ENCODE measurements at places on chromosomes 11 and 22.

GRCh38 chr11:44308256-44308922 lies 1.6 kb downstream of the ALX4 start:
- DNase-seq = no peak

GRCh38 chr11:32385998-32386397 lies 49.3 kb downstream of the WT1 start:
- DNase-seq = no peak

DNA sequence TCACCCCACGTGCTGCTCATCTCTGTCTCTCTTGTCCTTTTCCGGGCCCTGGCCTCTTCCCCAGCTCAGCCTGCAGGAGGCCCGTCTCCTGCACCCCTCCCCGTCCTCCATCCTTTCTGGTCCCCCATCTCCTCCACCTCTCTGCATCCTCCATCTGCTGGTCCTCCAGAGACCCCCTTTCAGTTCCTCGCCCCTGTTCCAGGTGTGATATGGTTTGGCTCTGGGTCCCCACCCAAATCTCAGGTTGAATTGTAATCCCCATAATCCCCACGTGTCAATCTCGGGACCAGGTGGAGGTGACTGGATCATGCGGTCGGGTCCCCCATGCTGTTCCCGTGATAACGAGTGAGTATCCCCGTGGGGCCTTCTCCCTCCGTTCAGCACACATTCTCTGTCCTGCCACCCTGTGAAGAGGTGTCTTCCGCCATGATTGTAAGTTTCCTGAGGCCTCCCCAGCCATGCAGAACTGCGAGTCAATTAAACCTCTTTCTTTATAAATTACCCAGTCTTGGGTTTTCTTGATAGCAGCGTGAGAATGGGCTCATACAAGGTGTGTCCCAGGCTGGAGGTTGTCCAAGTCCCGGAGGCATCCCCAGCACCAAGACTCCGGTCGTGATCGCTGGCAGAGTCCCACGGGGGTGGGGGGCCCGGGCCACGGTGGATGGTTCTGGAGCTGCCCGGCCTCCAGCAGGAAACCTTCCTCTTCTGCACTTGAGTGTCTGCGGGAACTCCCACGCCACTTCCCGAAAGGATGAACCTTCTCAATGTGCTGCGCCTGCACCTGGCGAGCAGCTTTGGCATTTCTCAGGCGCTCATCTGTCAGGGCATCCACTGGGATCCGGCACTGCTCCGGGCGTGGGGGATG lies 29.0 kb upstream of the TOLLIP start:
- DNase-seq = no peak

GRCh38 chr11:2213890-2214526 lies 42.4 kb upstream of the TH start:
- no peak for DNase-seq

- DNase-seq = no peak
These were observed 44.0 kb upstream of the SLC1A2 start for GRCh38 chr11:35463331-35463751.

- DNase-seq = no peak
These were observed 20.5 kb upstream of the FSHB start for GRCh38 chr11:30210357-30210756.

- no peak for DNase-seq
These were observed 83.3 kb upstream of the ANO3 start for GRCh38 chr11:26248661-26249060.

- no peak for DNase-seq
These were observed 17.7 kb downstream of the ELFN2 start for GRCh38 chr22:37409459-37410050.

- DNase-seq = no peak
These were observed 160.3 kb downstream of the BBOX1 start for GRCh38 chr11:27200779-27201453.

- no peak for DNase-seq
These were observed 49.5 kb upstream of the RRM1 start for GRCh38 chr11:4044976-4045646.

DNA sequence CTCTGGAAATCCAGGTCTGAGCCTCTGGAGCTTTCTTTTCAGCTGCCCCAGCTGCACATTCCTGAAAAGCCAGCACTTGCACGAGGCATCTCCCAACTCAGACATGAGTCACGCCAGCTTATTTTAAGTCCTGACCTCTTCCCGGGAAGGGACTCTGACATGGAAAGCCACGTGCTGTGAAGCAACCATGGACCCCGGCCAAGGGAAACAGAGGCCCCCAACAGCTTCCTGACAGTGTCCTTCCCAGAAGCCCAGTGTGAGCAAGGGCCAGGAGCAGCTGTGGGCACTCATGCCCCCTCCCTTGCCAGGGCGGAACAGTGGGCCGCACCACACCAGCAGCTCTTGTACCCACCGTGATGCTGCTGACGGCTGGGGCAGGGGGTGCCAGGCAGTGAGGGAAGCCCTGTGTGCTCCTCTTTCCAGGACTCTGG lies 118.8 kb upstream of the CADM1 start:
- no peak for DNase-seq

DNA sequence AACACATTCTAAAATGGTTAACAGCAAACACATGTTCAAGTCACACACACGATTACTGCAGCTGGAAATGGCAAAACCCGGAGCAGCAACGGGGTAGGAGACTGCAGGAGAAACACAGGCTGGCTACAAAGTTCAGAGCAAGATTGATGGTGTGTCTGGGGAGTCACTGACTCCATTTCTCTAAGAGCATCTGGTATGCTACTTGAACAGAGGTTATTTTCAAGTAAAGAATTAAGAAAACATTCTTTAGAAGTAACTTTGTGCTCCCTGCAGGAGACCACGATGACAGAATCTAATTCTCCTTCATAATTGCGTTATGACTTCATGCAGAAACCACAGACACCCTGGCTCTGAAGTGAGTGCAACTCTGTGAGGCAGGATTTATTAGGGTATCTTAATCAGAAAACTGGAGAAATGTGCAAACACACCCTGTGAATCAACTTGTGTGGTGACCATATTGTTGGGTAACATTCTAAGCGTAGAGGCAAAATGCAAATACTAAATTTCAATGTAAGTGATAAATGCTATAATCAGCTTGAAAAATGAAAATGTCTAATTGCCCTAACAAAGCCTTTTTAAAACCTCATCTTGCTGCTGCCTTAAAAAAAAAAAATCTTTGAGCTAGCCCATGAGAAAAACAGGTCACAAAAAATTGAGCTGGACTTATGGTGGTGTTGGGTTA lies 303.0 kb downstream of the CADM1 start:
- DNase-seq = no peak

GRCh38 chr11:128963744-128964325 lies 21.2 kb upstream of the TP53AIP1 start:
- peak; percentile 4 for DNase-seq

GRCh38 chr11:80960381-80961029 lies 1519.7 kb upstream of the TENM4 start:
- DNase-seq = no peak

DNA sequence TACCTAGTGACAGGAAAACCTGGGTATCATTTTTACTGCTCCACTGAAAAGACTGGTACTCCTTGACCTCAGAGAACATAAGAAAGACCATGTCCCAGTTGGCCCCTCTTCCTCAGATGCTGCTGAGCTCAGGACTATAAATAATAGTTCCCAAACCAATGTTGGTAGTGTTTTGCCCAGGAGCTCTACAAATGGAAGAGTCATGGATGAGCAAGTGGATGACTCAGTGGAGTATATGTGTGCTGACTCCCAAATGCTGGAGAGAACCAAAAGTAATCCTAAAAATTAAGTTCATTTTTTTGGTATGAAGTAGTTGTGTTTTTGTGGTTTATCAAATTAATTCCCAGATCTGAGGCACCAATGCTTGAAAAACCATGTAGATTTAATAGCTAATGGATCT lies 482.0 kb downstream of the KCNA4 start:
- no peak for DNase-seq

DNA sequence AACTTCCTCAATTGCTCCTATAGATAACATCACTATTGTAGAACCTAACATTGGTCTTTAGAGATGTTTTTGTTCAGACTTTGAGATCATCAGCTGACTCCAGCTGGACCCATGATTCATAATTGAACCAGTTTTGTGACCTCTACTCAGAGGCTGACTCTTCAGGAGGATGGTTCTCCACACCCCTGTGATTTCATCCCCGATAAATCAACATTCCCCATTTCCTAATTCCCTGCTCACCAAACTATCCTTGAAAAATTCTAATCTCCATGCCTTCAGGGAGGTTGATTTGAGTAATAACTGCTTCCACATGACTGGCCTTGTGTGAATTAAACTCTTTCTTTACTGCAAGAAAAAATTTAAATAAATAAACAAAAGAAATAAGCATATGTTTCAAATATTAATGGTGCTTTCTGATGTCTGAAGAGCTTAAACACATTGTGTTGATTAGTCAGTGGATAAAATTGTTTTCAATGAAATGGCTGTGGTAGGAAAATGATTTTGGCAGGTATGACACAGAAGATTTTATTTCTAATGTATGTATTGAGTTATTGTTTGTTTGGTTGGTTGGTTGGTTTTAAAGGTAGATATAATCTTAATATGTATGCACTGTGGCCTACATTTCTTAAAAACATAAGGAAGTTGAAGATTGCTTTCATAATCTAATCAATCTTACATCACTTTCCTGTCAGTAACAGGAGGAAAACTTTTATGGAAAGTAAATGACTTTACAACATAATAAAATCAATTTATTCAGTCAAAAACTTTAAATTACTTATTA lies 427.9 kb upstream of the CCDC179 start:
- DNase-seq = no peak

GRCh38 chr11:35911013-35911412 lies 32.8 kb upstream of the LDLRAD3 start:
- no peak for DNase-seq

DNA sequence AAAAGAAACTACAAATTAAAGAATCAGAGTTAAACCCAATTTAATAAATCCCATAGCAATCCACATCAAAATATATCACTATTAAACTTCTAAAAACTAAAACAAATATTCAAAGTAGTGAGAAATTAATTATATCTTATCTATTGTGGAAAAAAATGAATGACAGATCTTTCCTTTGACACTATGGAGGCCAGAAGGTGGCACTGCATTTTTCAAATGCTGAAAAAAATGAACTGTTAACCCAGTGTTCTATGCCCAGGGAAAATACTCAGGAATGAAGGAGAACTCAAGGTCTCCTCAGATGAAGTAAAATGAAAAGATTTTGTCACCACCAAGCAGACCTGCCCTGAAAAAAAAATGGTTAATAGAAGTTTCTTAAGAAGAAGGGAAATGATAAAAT lies 27.7 kb downstream of the TYR start:
- no peak for DNase-seq

GRCh38 chr22:40726514-40726913 lies 47.2 kb downstream of the MCHR1 start:
- DNase-seq = no peak

DNA sequence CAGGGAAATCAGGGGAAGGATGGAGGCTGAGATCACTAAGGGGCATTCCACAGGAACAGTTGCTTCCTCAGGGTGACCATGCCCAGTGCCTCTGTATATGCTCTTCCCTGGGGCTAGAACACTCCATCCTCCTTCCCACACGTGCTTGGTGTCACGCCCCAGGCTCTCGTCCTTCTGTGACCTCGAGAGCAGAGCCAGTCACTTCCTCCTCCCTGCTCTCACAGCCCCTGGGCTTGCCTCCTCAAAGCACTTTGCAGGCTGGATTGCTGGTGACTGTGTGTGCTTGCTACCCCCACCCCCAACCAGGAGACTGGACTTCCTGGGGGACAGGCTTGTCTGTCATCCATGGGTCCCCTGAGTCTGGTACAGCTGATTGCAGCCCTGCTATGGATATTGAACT lies 56.5 kb upstream of the AMPD3 start:
- DNase-seq = no peak

DNA sequence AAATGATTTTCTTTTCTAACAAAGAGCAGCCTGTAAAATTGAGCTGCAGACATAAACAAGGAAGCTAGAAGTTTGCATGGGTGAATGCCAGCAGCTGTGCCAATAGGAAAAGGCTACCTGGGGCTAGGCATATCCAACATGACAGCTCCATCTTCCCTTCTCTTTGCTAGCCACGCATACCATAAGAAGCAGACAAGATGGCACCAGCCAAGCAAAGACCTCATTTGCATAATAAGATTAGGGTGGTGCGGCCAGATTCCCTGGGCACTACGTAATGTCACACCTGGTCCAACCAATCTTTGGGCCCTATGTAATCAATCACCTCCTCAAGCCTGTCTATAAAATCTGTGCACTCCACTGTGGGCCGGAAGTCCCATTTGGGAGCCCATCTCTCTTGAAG lies 108.3 kb downstream of the SWAP70 start:
- no peak for DNase-seq

GRCh38 chr11:94025690-94026394 lies 4.7 kb downstream of the HEPHL1 start:
- no peak for DNase-seq

DNA sequence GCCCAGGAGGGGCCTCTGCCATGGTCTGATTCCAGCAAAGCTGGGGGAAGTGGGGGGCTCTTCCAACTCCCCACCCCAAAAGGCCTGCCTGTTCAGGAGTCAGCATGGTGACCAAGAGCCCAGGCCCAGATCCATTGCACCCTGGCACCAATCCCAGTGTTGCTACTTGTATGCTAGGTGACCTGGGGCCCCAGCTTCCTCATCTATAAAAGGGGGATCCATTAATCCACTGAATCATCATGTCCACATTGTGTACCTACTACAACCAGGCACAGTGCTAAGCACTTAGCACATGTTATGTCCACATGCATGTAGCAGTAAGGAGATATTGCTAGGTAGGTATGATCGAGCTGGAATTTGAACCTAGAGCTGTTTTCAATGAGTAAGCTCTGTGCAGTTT lies 2.0 kb downstream of the SYT12 start:
- no peak for DNase-seq

DNA sequence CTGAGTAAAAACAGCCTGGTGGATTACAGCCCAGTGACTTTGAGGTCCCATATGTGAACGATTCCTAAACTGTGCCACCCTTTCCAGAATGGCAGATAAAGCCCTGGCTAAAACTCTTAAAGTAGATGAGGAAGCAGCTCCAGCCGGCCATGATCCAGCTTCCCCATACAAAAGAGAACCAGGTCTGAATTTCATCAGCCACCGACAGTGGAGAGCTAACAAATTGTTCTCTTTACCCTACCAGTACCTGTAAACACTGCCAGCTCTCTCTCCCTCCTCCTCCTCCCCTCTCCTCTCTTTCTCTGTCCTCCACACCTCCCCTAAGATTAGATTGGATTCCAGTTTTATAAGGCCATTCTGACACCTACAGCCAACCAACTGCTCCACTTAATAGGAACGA lies 176.9 kb downstream of the DSCAML1 start:
- DNase-seq = no peak

DNA sequence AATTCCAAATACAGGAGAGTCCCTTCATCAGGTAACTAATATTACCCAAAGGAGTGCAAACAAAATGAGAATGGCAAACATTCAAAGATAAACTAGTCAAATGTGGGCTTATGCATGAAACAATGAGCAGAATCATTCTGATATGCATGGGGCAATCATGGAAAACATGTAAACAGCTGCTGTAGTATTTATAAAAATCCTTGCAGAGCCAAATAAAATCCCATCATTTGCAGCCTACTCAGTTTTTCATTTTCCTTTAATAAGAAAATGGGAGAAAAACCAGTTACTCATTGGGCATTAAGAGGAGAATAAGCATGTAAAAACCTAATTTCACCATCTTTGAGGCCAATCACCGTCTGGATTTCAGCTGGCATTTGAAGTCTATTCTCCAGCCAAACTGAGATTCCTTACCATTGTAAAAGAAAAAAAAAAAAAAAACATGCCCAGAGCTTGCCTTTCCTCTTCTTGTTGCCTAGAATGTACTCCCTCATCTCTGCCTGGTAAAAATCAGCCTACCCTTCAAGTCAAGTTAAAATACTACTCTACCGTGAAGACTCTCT lies 249.1 kb downstream of the TTC28 start:
- no peak for DNase-seq

All from NCI-H1694 treated with DMSO at 0.1 percent for 48 hours (cell line).